CD4-positive, alpha-beta T cell treated with Interleukin-4 for 1 hour (primary cell): ENCODE measurements at places on chromosomes 11 and 22.

DNA sequence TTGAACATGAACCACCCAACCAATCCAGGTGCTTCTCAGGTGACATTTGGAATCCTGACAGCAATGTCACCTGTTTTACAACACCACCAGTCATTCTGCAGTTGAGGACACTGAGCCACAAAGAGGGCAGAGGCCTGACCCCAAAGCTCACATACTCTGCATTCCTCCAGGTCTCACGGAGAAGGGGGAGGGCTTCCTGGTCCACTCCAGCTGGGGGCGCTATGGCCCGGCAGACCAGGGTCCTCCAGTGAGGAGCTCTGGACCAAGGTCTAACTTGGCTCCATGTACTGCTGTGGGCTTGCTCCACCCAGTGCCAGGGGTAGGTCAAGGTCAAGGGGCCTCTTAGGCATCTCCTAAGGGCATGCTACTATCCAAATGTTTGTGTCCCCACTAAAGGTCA lies 1.5 kb upstream of the PNPLA3 start:
- DNase-seq: no peak

GRCh38 chr22:45157907-45158306 lies 5.8 kb upstream of the NUP50 start:
- DNase-seq: no peak

DNA sequence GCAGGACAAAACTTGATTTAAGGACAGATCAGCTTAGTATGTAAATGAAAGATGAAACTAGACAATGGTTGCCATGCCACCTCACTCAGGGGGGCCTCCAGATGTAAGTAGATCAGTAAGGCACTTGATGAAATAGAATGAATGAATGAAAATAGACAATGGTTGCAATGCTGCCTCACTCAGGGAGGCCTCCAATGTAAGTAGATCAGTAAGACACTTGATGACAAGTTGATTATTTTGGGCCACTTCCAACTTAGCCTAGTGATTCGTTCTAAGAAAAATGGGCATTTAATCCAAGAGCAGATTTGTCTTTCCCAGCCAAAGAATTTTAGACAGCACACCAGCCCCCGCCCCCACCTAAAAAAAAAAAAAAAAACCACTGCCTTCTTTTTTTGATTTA lies 19.2 kb upstream of the SLC5A12 start:
- DNase-seq: no peak

DNA sequence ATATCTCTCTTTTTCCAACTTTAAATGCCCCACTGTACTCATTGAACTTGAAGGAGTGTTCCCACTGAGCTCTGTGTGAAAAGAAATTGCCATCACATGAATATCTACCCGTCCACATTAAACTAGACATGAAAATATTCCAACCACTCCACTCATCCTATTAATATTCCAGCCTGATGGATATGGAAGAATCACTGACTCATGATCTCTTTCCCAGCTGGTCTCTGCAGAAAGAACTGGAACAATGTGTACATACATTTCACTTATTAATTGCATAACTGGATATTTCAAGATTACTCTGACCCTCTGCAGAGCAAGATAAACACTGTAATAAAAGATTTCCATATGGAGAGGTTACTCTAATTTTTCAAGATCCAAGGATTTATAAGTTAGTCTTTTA lies 711.1 kb upstream of the LRRC4C start:
- DNase-seq: no peak

GRCh38 chr11:117188620-117189081 lies 10.1 kb downstream of the SIDT2 start:
- no peak for DNase-seq
